ENCODE measurements at places on chromosomes 2 and 18.

DNA sequence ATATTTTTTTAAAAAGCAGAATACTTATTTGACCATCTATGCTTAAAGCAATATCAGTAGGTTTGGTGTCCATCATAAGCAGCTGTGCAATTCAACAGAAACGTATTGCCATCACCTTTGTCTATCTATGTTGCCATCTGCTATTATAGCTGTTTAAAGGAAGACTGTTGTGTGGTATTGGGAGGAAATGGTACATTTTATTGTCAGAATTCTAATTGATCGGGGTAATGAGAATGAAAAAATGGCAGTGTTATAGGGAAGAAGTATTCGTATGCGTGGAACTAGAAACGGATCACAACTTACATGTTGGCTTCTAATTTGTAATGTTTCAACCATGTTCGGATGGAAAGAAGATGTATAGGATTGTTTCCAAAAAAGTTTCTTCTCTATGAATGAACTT, 90.3 kb upstream of the RANBP2 start:
- DNase-seq: no peak

- DNase-seq: no peak
Measured at GRCh38 chr2:190655570-190655969, 6.7 kb downstream of the NAB1 start.

DNA sequence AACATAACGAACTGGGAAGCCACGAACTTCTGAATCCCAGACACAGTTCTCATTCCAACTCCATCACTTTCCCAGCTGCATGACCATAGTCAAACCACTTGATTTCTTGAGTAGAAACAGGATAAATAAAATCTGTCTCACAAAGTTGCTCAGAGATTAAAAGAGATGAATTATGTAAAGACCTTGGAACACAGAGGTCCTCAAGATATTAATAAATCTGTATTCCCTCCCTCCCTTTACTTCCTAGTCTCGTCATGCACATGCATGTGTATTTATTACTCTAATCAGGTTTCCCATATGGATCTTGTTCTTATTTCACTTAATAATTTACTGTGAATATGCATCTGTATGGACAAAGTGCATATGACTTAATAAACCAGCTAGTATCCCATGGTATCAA, 21.1 kb upstream of the CSRNP3 start:
- DNase-seq: no peak

DNA sequence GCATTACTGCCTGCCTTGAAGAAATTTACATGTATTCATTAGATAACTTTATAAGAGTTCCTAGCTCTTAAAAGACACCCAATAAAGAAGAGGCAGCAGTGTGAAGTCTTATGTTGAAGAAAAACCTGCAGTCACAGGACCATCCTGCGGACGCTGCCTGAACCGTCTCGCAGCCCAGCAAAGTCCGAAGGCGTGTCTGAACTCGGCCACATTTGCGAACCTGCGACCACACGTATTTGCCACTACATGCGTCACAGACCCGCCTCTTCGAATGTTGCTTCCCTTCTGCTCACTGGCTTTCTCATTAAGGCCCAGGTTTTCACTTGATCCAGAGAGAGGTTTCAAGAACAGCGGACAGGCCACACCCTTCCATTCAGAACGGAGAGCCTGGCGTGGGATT, 41.2 kb downstream of the CNGA3 start:
- no peak for DNase-seq

DNA sequence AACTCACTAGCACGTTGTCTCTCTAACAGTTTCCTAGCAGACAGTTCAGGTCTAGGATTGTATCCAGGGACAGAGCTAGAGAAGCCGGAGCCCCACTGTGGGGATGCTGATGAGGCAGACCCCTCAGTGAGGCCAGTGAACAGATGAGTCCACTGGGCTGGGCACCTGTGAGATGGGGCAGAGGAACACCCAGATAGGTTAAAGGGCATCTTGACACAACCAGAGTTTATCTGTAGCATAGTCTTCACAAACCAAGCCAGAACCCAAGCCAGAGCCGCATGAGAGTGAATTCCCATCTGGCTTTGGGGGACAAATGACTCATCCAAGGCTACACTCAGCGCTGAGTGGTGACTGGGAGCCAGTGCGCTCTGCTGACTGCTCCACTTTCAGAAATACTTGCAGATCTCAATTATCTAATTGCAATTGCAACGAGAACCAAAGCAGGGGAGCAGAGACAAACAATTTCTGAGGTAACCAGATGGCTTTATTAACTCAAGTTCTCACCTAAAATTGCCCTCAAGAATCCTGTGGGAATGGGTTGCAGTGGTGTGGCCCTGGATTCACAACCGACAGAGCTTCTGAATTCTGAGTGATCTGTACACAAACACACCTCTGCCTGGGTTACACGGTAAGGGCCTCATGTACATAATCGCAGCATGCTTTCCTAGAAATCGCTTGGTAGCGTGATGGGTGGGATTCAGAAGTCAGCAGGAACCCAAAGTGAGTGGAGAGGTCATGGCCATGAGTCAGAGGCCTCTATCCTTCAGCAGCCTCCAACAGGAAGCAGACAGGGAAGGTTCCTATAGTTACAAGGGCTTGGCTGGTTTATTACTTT, 48.7 kb upstream of the MSH2 start:
- no peak for DNase-seq

DNA sequence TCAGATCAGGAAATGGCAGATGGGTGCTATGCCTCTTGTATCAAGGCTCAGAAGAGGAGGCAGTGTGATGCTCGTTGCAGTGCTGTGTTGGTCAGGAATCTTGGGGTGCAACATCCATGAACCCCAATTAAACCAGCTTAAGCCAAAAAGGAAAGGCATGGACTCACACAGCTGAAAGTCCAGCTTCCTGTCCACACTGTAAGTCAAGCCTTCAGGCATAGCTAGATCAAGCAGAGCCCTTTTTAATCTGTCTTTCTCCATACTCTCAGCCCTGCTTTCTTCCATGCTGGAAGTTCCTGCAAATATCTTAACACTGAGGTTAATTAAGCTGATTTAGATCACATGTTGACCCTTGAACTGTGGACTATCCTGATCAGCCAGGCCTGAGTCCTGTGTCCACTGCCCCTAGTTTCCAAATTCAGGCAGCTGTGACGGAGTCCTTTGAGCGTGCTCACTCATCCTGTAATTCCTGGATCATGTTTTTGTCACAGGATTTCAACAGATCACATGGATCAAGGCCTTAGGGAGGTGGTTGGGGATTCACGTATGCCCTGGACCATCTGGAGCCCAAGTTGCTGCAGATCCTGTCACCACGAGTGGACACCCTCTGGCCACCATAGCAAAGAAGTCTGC, 4.5 kb upstream of the C2orf74 start:
- DNase-seq: no peak

- DNase-seq: no peak
Measured at GRCh38 chr2:48479915-48480314, 50.0 kb upstream of the STON1 start.

DNA sequence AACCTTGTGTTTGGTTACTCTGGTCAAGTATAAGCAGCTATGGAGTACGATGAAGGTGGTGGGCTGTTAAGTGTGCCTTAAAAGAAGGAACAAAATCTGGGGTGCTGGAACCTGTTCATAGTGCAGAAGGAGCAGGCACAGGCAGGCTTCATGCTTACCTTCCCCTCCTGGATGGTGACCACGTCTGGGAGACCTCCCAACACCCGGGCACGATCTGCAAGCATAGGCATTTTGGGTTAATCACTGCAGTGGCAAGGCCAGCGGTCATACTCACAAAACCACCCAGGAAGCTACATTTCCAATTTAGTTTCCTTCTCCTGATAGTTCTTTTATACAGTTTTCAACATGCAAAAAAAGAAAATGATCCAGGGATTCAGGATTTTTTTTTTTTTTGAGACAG, 58.7 kb upstream of the LPIN2 start:
- DNase-seq: no peak

- no peak for DNase-seq
Measured at GRCh38 chr2:20852139-20852538, 29.2 kb upstream of the LDAH start.

DNA sequence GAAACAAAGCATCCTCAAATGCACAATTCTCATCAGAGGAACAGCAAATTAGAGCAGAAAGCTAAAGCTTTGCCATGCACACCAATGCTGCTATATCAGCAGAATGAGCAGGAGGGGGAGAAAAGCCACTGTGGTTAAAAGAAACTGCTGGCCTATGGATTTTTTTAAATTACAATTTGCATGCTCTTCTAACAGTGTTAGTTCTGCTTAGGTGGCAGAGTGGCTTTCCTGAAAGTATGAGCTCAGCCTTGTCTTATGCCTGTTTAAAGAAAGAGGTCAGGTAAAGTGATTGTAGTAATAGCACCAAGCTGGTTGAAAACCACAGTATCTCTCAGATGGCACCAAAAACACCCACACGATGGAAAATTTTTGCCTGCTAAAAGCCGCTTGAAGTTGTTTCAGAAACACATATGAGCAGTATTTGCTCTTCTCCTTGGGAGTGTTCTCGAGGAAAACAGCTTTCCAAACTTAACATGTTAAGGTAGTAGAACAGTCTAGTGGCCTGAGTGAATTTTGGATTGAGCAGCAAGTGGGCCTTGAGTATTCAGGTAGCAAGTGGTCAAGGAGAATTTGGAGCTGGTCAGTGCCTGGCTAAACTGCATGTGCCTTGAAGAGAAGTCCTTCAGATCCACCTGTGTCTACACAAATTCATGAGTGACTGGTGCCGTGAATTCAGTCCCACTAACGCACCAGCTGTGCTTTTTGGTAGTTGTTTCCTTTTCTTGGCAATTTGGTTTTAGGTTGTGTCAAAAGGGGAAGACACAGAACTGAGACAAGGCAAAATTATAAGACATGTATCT, 19.6 kb upstream of the NDUFV2 start:
- DNase-seq: no peak

- DNase-seq: no peak
Measured at GRCh38 chr2:12855508-12855907, 138.8 kb downstream of the TRIB2 start.

DNA sequence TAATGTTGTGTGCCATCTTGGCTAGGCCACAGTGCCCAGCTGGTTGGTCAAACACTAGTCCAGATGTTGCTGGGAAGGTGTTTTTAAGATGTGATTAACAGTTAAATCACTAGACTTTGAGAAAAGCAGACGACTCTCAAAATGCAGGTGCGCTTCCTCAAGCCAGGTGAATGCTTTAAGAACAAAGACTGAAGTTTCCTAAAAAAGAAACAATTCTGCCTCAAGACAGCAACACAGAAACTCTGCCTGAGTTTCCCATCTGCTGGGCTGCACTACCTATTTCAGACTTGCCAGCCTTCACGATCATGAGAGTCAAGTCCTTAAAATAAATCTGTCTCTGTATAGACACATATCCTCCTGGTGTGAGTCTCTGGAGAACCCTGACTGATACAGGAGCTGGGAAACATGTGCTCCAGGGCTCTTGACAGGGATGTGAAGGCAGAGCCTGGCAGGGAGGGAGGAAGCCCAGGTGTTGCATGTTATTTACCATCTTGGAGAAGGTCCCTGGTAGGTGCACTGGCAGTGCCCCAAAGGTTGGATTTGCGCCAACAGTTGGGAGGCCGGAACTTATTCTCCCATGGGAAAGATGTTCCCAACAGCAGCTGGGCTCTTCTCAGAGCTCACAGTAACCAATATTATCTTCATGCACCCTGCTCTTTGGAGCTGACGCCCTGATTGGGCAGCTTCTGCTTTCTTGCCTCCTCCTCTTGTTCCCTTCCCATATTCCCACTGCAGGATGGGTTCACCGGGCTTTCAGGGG, 43.9 kb downstream of the ST6GAL2 start:
- DNase-seq: no peak

- DNase-seq: no peak
Measured at GRCh38 chr2:242063850-242064249, 194.3 kb downstream of the RTP5 start.

DNA sequence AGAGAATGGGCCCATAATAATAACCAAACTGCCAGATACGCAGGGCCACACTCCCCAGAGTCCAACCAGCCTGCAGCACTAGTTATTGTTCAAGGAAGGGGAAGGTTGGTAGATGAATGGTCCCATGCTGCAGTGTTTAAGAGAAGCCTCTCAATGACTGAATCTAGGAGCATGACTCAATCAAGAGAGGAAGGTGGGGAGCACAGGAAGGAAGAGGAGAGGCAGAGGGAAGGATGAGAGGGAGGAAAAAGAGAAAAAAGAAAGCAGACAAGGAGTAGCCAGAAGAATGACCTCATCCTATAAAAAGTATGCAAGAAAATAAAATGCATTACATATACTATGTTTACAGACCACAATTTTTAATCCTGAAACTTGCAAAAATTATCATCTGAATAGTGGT, 174.5 kb downstream of the TCF4 start:
- no peak for DNase-seq

- DNase-seq: no peak
Measured at GRCh38 chr18:11808001-11808855, 43.0 kb upstream of the CHMP1B start.

DNA sequence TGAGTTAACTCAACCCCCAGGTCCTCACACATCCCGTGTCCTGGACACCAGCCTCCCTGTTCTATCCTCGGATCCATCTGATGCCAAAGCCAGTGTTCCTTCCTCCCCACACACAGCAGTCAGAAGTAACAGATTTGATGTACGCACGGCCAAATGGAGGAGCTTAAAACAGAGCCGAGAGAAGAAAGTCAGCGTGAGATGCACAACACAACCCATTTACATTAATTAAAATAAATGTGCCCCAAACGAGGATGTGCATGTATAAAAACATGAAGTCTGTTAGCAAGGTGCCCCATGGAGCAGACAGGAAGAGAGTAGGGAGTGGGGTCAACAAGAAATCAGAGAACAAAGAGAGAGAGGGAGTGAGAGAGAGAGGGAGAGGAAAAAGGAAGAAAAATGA, 191.2 kb downstream of the HAUS1 start:
- no peak for DNase-seq

DNA sequence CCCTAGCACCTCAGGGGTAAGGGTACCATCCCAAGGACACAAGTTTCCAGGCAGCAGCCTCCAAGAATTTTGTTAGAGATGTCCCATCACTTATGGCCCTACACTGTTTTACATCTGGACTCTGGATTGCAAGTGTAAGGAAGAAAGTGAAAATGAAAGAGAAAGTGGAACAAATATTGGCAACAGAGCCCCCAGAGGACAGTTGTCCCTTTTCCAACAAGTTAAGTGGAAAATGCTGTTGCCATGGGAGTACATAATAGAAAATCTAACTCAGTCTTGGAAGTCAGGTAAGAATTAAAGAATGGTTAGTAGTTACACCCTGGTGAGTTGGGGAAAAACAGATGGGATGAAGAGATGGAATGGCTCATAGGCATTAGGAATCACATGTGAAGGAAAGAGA, 50.6 kb downstream of the TTC21B start:
- DNase-seq: no peak

GRCh38 chr2:9144046-9144445, 62.6 kb upstream of the ASAP2 start:
- DNase-seq: no peak

DNA sequence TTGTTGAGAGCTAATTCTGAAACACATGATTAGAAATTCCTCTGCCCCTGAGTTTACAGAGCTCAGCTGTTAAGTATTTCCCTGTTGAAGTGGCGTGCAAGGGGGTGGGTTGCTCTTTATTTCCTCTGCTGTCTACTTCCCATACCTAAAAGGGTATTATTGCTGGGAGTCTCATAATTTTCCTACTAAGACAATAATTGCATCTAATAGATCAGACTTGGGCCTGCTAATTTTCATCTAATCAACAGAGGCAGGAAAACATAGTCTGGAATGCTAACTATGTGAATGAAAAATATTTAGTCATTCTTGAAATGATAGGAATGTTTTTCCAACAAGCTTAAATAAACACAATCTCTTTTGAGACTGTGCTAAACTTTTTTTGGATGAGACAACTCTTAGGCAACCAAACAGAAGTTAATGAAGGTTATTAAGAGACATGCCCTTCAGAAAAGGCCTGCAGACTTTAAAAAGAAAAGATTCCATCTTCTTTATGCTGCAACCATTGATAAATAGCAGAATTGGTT, 111.4 kb downstream of the FEZ2 start:
- DNase-seq: no peak

All from activated gamma-delta T cell (primary cell).